ENCODE measurements at places on chromosomes 16 and 17.

DNA sequence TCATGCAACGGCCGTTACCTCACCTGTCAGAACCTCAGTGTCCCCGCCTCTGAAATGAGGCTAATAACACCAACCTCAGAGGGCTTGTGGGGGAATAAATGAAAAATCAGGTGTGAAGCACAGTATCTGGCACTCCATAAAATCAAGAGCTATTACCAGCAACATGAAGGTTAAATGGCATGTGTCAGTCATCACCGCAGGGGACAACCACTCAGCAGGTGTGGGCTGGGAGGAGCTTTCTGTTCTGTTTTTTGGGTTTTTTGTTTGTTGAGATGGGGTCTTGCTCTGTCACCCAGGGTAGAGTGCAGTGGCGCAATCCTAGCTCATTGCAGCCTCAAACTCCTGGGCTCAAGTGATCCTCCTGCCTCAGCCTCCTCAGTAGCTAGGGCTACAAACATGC lies 16.8 kb upstream of the KRT19 start:
- no peak for DNase-seq

DNA sequence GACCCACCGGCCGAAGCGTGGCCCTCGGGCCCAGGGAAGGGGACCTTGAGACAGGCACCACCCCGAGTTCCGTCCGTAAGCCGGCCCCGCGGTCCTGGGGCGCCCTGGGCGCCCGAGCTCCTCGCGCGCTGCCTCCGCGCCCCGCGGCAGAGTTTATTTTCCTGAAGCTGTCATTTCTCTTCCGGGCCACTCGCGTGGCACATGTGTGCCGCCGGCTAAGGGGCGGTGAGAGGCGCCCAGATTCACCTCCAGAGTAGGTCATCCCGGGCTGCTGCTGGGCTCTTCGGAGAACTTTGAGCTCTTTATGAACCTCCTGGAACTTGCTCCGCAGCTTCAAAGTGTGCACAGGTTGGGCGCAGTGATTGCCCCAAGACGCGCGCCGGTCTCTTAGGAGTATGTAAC lies 489 bp downstream of the ZC3H18 start:
- DNase-seq = peak; percentile 27

DNA sequence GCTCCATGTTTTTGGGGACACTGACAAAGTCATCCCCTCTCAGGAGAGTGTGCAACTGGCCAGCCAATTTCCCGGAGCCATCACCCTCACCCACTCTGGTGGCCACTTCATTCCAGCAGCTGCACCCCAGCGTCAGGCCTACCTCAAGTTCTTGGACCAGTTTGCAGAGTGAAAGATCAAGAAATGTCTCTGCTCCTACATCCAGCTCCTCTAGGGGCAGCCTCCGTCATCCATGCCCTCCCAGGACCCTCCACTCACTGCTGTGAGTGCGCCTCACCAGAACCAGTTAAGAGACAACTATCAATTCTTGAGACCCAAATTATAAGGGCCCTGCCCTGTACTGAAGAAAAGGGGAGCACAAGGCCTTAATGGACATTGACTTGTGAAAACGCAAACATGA lies 1.1 kb downstream of the OVCA2 start:
- no peak for DNase-seq

DNA sequence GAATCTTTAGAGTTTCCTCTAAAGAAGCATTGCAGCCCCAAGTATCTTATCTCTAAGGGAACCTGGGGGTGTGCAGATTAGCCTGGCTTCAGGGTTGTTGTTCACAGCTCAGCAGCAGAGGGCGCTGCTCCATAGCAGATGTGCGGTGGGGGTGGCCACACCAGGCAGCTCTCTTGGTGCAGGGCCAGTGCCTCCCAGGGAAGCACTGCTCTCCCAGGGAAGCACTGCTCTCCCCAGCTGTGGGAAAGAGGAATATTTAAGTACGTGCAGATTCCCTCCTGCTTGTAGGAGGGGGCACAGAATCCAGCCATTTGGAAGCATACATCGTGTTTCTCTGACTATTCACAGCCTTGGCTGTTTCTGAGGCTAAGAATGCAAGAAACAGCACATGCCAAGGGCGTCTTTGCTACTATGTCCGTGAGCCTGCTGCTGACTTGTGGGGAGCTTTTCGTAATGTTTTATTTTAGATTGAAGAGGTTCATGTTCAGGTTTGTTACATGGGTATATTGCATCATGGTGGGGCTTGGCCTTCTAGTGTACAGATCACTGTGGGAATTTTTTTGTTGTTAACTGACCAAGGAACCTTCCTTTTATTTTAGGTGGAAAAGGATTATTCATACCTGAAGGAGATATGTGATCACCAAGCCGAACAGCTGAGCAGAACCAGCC lies 217.8 kb downstream of the SPECC1 start:
- DNase-seq = peak; percentile 74

DNA sequence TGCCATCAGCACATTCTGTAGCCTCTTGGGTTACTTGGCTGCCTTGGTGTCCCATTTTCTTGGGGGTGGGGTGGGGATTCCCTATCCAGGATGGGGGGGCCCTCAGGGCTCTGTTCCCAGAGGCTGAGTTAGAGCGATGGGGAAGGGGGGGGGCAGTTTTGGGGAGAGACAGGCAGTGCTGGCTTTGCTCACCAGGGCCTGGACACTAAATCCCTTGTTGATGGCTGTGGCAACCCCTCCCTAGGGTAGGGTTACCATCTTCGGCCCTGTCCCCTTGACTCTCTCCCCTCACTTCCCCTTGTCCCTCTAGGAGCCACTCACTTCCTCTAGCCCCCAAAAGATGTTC lies 660 bp upstream of the ATP2A1 start:
- DNase-seq = no peak

DNA sequence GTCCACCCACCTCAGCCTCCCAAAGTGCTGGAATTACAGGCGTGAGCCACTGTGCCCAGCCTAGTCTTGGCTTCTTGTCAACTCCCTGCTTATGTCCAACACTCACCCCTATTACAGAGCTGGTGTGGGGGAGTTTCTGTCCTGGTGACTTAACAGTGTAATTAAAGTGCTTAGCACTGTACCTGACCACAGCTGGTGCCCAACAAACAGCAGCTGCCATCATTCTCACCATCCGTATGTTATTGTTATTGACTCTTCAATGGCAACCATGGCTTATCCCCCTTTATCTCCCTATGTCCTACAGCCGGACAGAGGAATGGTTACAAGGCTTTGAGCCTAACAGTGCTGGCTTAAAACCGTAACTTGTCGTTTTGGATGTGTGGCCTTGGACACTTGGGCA lies 17.0 kb upstream of the BRCA1 start:
- DNase-seq = no peak

GRCh38 chr17:48634493-48635208 lies 8.5 kb upstream of the HOXB9 start:
- no peak for DNase-seq

GRCh38 chr16:10325783-10326543 lies 59.9 kb upstream of the ATF7IP2 start:
- DNase-seq = no peak

GRCh38 chr16:87126403-87127025 lies 190.7 kb downstream of the C16orf95 start:
- no peak for DNase-seq

DNA sequence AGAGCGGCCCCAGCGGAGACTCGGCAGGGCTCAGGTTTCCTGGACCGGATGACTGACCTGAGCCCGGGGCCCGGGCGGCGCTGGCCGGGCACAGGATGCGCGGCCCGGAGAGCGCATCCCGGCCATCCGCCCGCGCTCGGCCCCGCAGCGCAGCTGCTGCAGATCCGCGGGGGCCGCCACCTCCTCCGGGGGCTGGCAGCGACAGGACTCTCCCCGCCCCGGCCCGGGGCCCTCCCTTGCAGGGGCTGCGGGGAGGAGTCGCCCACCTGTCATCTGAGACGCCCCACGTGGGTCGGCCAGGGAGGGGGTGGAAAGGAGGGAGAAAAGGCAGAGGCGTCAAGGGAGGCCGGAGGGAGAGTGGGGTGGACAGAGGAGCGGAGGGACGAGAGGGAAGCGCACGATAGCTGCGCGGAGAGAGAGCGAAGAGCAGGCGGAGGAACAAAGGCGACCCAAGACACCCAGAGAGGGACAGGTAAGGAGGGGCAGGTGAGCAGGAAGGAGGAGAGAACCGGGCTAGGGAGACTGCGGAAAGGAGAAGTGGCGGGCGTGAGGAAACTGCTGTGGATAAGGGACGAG lies 471 bp upstream of the PRKAR1A start:
- DNase-seq = peak; percentile 64

DNA sequence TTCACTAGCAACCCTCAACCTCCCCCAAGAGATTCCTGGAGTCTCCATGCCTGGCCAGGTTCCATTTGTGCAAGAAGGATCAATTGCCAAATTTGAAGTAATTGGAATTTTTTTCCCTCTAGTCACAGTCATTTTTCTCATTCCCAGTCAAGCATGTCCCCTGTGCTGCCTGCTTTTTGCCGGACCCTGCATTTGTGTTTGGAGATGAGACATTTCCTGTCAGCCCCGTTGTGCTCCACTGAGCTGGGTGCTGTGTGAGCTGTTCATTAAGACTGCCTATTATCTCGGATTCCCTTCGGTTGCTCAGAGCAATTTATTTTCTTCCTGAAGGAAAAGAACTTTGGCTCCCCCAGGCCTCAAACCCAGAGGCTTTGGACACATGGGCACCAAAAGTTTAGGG lies 201.0 kb upstream of the NLRP1 start:
- DNase-seq = no peak

DNA sequence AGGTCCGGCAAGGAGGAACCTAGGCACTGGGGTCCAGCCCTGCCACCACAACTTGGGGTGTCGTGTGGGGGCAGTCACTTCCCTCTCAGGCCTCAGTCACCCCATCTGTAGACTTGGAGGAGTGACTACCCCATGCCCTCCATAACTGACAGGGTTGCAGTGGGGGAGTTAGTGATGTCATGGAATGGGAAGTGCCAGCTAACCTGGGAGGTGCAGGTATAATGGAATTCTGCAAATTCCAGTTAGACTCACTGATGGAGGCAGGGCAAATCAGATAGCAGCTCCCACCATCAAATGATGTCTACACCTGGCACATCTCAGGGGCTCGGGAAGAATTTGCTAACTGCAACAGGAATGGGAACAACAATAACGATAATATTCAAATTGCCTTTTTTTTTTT lies 72.9 kb downstream of the CNGB1 start:
- no peak for DNase-seq

- DNase-seq = no peak
These were observed 85.6 kb downstream of the TTC19 start for GRCh38 chr17:16085066-16085699.

- DNase-seq = no peak
These were observed 77.6 kb upstream of the FOXF1 start for GRCh38 chr16:86432691-86433090.

DNA sequence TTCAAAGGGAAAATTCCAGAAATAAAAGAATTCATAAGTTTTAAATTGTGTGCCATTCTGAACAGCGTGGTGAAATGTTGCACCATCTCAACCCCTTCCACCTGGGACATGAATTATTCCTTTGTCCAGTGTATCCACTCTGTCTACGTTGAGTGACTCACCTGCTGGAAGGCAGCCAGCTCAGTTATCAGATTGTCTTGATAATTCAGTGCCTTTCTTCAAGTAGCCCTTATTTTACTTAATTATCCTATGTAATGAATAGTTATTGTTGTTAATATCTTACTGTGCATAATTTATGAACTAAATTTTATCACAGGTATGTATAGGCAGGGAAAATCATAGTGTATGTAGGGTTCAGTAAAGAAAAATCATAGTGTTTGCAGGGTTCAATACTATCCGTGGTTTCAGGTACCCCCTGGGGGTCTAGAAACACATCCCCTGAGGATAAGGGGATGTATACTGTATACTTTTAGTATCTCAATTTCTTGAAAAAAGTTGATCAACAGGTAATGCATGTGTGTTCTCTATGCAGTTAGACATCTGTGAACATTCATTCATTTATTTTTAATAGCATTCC lies 7.7 kb upstream of the PCTP start:
- no peak for DNase-seq

- DNase-seq = no peak
These were observed 541.9 kb upstream of the CDH11 start for GRCh38 chr16:65663774-65664173.

GRCh38 chr16:62652441-62653120 lies 616.3 kb upstream of the CDH8 start:
- no peak for DNase-seq

DNA sequence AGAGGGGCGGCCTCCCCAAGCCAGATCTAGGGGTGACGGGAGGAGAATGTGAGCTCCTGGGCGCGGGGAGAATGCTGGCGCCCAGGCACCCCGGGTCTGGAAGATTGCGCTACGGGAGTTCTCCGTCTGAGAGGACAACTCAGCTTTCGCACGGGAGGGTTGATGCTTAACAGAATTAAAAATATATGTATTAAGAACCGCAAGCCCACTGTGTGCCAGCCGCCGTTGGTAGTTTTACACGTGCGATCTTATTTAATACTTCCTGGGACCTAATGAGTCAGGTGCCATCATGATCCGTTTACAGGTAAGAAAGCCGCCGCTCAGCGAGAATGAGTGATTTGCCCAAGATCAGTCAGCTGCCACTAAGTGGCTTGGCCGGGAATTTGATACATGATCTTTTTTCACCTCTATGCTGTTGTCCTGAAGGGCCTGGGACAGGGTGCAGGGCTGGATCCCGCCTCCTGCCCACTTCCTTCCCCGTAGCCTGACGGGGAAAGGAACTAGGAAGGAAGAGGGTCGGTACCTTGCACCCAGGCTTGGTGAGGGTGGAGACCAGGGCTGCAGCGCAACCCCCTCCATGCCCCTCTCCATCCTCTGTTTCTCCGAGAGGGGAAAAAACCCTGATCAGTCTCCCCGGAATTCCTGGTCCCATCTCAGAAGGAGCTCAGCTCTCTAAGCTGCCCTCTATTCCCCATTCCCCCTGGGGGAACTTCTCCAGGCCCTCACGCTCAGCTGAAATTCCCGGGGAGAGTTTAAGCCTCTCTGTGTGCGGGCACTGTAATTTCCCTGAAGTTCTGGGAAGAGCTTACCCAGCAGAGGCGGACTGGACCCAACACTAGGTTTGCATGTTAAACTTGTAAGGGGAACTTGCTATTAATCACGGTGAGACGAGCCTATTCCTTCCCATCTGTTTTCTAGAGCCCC lies 983 bp downstream of the VAT1L start:
- no peak for DNase-seq

GRCh38 chr16:75250809-75251279 lies 580 bp downstream of the BCAR1 start:
- no peak for DNase-seq

GRCh38 chr17:7579001-7579833 lies at the start of gene CD68:
TSS of gene CD68 (plus strand) at chr17:7579638. CDS start at chr17:7579678, 40 bp downstream.
- peak; percentile 41 for DNase-seq

GRCh38 chr16:68790944-68791343 lies 52.4 kb upstream of the TANGO6 start:
- DNase-seq = no peak

- DNase-seq = no peak
These were observed 19.8 kb upstream of the TEKT3 start for GRCh38 chr17:15361151-15361550.

Data from activated T-cell treated with anti-CD3 and anti-CD28 coated beads for 1 hour (primary cell).